ENCODE measurements at places on chromosomes 2 and 18.

DNA sequence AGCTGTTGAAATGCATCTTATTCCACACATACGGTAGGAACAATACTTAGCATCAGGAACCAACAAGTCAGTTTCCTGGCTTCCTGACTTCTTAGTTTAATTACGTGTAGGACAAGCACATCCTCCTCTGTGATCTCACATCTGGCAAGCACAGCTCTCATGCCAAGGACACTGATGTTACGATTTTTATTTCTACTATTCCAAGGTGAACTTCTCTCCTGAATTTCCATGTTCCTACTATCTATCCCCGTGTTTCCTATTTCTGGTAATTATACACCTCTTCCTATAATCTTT, 374.0 kb downstream of the NCKAP5 start:
- no peak for DNase-seq

GRCh38 chr2:182862091-182862490, 4.3 kb downstream of the FRZB start:
- no peak for DNase-seq

DNA sequence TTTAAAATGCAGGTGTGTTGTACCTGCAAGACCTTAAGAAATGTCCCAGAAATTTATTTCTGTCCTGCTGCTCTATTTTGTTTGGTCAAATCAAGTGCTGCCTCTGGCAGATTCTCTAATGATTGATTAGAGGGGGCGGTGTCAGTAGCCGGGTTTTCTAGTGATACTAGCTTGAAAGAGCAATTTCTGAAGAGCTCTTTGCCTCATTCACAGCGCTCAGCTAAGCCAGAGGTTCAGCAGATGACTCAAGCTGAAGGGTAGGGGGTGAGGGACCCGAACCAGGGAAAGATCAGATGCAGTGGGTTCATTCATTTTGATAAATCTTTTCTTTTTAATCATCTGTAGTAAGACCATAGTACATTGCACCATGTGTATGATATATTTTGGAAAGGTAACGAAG, 15.0 kb downstream of the ZBTB7C start:
- DNase-seq = no peak

- DNase-seq = no peak
These were observed 15.5 kb downstream of the HDLBP start for GRCh38 chr2:241300000-241300399.

GRCh38 chr18:58213440-58213839, 169.4 kb downstream of the NEDD4L start:
- DNase-seq = no peak

GRCh38 chr2:111058264-111058663, 62.5 kb upstream of the BCL2L11 start:
- DNase-seq = no peak

DNA sequence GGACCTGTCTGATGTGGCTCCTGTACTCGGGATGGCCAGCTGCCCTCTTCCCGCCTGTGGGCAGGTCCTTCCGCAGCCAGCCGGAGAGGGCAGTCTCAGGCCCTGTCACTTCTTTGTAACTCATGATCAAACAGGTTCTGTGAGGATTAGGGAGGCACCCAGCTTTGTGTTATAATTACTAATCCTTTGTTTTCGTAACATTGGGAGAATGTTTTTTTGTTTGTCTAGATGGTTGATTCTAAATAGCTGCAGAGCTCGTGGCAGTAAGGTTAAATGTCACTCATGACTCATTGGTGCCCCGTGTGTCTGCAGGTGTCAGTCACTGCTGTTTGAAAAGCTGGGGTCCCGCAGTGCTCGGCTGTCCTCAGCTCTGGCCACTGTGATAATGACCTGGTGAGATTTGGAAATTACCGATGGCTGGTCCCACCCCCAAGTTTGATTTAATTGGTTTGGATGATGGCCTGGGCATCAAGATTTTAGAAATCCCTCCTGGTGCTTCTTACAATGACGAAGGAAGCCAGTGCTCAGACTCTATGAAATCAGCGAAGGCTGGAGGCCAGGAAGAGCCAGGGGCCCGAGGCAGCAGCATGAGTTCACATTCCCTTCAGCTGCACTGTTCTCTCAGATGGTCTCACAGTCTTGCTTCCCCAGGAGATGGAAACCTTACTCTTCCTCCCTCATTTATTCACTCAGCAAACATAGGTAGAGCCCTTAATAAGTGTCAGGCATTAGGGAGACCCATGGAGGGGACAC, 172.8 kb downstream of the VAPA start:
- no peak for DNase-seq

DNA sequence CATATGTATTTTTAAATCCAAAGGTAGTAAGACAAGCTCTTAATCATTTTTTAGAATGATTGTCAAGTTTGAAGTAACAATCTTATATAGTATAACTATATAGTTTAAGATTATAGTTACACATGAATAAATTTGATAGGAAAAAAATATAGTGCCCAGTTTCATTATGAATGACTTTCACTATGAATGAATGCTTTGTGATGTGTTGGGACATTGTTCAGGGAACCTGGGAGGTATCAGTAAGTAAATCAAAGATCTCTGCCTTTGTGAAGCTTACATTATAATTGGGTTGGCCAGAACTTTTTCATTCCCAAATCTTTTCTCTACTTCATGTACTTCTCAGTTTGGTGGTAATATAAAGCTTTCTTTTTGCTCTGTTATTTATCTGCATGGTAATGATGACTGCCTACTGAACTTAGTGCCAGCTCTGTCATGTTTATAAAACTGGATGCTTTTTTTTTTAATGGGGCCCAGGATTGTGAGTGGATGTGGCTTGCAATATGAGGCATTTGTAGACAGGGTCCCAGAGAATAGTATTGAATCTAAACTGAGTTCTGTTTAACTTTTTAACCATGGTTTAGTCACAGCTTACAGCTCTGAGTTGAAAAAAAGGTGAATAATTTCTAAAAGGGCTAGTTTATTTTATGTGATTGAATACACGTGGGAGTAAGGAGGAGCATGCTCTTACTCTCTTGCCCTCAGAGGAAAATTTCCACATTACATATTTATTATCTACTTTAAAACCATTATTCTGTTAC, 23.3 kb downstream of the GLS start:
- no peak for DNase-seq

- no peak for DNase-seq
These were observed 845 bp upstream of the CDC42EP3 start for GRCh38 chr2:37672104-37672869.

DNA sequence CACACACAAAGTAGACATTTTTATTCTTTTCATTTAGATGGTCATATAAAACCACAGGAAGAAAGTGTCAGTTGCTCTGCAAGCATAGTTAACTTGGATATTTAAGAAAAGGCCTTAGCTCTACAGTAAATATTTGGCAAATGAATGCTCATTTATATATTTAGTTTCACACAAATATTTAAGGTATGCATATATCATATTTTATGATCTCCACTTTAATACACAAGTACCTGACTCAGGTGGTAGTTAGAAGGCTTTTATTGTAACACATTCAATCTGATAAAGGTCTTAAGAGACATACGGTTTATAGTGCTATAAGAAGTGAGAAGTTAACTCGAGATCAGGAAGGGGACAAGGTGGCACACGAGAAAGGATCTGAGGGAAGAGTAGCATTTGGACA, 363.1 kb downstream of the NBAS start:
- no peak for DNase-seq
